Frontal cortex (tissue), 4 donors: ENCODE measurements at places on chromosomes 2 and 18.

GRCh38 chr2:190863946-190864345, 16.7 kb upstream of the GLS start:
- no peak for DNase-seq

GRCh38 chr2:50514901-50515300, 517.0 kb downstream of the NRXN1 start:
- no peak for DNase-seq

GRCh38 chr2:111627256-111627655, 256.7 kb downstream of the ANAPC1 start:
- DNase-seq = no peak

DNA sequence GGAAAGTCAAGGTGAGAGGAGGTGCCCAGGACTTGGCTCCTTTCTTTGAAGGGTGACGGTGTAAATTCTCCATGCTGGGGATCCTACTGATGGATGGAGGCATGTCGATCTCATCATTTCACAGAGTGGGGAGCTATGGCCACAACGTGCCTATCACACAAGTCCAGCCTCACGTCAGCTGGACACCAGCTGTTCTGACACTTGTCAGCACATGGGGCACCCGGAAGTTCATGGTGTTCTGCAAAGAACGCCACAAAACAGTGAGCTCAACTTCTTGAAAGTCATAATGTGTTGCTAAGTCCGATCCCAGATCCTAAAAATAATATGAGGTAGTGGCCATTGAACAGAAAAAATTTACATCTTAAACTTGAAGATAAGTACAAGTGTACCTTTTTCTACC, 12.3 kb downstream of the PAX8 start:
- no peak for DNase-seq

GRCh38 chr2:184154438-184154837, 443.9 kb upstream of the ZNF804A start:
- no peak for DNase-seq

DNA sequence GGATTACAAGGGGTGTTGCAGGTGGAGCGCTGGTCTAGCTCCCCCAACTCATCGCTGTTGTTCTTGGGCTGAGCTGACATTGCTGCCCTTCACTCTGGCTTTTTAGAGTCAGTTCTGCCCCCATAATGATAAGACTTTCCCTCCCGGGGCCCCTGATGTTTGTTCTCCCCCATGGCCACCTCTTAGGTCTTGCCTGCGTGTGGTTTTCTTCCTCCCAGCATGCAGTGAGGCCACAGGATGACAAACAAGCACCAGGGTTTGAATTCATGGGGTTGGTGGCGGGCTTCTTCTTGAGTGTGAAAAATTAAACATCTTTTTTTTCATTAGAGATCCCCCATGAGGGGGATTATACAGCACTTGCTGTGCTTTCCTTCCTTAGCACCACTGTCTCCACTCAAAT, 74.1 kb downstream of the CTAGE1 start:
- DNase-seq = no peak

- DNase-seq = no peak
Observed at GRCh38 chr2:63668466-63668865, 79.7 kb downstream of the MDH1 start.
